ENCODE measurements at places on chromosomes 5 and 9.

- DNase-seq, result no peak
Observed at GRCh38 chr9:107155244-107155817, 127.7 kb upstream of the RAD23B start.

DNA sequence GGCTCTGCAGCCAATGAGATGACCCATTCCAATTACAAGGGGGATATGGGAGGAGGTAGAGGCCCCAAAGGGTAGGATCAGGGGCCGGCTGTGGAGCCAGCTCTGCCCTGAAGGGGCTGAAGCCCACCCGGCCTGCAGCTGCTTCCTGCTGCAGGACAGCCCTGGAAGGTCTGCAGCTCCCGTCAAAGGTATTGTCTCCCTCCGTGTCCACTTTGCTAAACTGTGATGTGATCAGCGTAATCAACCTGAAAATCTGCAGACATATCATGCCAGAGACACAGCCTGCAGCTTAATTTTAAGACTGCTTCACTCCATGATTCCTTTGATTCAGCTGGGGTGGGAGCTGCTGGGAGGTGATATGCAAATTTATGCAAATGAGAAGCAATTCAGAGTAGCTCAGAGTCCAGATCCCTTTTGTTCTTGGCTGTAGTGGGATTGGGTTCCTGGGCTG is 90.7 kb downstream of the GADD45G start:
- no peak for DNase-seq

GRCh38 chr9:27412963-27413362 is 111.1 kb upstream of the IFNK start:
- DNase-seq, result no peak

GRCh38 chr9:2638871-2639673 is 17.5 kb downstream of the VLDLR start:
- DNase-seq, result no peak

DNA sequence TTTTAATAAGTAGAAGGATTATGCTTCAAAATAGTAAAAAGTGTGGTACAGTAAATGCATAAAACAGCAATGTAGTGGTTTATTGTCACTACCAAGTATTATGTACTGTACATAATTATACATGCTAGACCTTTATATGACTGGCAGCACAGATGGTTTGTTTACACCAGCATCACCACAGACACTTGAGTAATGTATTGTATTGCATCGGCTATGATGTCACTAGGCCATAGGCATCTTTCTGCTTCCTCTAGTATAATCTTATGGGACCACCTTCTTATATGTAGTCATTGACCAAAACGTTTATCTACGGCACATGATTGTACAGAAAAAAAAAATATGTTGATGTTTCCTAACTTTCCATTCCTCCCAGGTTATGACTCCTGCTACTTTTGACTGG is 31.9 kb upstream of the SSBP2 start:
- DNase-seq, result no peak

DNA sequence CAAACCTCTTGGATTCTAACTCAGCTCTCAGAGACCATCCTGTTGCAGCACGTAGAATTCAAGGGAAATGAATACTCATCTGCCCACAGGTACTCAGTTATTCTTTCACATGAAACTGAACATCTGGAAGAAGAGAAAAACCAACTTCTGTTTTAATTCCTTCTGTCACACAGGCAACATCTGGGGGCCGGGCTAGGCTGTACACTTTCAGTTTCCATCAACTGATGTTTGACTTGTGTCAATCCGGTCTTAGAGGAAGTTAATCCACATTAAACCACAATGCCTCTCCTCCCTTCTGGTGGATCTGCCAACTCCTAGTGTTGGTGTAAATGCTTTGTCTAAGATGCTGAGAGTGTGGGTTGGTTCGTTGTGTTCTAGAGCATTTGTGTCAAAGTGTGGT is 17.6 kb downstream of the DMRT3 start:
- DNase-seq, result no peak

GRCh38 chr9:96877269-96877668 is 23.0 kb upstream of the ZNF782 start:
- DNase-seq, result no peak

GRCh38 chr5:16271851-16272250 is 92.3 kb upstream of the MARCHF11 start:
- no peak for DNase-seq

DNA sequence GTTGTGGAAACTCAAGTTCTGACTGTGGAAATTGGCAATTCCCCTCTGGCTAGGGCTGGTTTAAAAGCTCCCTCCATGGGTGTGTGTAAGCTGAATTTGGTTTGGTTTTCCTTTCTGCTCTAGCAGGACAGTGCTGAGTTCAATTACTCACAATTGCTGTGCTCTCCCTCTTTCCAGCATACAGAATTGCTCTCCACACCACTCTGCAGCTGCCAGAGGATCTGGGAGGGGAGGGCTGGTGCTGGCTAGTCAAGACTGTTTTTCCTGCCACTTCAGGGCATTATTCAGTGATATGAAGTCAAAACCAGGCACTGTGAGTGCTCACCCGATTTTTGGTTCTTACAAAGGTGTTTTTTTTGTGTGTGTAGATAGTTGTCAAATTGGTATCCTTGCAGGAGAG is 336.9 kb upstream of the SLC24A2 start:
- DNase-seq, result no peak

DNA sequence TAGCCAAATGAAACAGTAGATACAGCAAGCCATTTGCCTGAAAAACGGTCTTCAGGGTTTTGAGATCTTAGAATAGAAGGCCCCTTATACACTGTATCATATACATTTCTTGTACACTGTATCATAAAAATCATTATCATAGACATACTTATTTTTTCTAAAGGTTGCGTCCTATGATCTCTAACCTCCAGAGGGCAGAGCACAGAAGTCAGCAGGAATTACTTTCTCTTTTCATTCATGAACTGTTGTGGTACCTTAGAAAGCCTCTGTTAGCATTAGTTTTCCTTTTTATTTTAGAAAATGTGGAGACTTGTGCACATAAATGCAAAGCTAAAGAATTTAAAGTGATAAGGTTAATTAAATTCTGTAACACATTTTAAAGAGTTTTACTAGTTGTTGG is 115.4 kb downstream of the OXCT1 start:
- no peak for DNase-seq

- DNase-seq, result no peak
Observed at GRCh38 chr9:72816666-72817065, 136.2 kb downstream of the ALDH1A1 start.

GRCh38 chr5:103464835-103465484 is 97.6 kb downstream of the NUDT12 start:
- no peak for DNase-seq

GRCh38 chr5:124206540-124206939 is 539.9 kb downstream of the ZNF608 start:
- DNase-seq, result no peak

DNA sequence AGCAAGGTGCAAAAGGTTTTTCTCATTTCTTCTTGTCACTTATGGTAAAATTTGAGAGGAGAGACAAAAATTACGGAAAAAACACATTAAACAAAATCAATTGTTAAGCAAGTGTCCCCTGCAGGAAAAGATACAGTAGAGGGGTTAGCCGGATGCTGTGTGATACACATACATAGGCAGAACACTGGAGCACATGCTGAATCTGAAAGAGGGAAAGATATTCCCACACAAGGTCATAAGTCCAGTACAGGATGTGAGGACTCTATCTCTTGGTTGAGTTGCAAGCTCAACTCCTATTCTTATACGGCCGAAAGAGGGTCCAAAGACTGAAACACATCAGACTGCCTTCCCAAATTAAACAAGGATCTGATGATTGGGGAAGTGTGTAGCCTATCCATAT is 427.5 kb upstream of the NUDT12 start:
- DNase-seq, result no peak

- DNase-seq, result no peak
Observed at GRCh38 chr5:154603953-154604679, 126.1 kb upstream of the HAND1 start.

GRCh38 chr5:159820692-159821091 is 95.6 kb upstream of the ADRA1B start:
- no peak for DNase-seq

DNA sequence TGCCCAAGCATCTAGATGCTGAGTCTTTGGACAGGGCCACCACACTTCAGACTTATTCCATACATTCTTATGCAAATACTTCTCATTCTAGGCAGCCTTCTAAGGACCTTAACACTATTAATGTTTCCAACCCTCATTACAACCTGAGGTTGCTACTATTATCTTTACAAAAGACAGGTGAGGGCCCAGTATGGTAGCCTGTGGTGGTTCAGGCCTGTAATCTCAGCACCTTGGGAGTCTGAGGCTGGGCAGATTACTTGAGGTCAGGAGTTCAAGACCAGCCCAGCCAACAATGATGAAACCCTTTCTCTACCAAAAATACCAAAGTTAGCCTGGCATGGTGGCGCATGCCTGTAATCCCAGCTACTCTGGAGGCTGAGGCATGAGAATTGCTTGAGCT is 16.2 kb downstream of the ZFP62 start:
- no peak for DNase-seq

- no peak for DNase-seq
Observed at GRCh38 chr9:94005272-94005901, 50.2 kb upstream of the BARX1 start.

DNA sequence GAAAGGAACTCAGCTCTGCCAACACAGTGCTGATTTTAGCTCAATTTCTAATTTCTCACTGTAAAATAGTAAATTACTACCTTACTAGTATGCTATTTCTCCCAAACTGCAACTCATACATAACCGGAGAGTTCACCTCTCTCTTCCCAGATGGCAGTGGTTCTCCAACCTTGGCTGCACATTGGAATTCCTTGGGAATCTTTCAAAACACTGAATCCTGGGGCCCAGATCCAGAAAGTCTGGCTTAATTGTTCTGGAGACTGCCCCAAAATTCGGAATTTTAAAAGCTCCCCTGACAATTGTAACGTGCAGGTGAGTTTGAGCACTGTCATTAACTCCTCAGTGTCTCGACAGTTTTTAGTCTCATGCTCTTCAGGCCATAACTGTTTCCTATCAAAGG is 100.3 kb downstream of the SLC1A3 start:
- DNase-seq, result no peak

DNA sequence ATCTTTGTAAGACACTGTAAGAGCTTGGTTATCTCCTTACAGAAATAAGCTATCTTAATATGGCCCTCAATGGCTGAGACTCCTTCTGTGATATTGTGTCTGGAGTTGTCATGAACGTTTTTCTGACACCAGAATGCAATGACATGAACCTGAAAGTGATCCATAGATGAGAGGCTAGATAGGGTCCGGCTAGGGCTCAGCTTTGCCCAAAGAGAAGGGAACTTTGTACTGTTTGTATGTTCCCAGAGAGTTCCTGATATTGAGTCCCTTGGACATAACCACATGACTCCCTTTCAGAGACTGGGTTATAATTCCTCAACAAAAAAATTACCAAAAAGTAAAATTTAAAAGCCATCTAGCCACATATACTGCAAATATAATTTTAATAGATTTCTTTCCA is 575.8 kb upstream of the CLINT1 start:
- no peak for DNase-seq

GRCh38 chr5:151040211-151040747 is 19.9 kb downstream of the GPX3 start:
- no peak for DNase-seq

DNA sequence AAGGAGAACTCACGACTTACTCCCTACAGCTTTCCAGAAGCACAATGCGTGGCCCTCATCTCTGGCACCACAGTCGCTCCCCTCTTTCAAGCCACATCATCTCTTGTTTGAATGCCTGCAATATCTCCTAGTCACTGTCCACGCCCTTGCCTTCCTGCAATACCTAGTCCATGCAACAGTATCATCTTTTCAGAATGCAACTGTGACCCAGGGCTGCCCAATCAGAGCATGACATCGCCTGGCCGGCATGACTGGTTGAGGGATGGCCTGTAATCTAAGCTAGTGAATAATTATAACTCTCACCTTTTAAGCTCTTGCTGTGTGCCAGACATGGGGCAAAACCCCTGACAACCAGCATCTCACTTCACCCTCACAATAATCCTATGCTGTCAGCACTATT is 52.5 kb upstream of the CPEB4 start:
- DNase-seq, result no peak

DNA sequence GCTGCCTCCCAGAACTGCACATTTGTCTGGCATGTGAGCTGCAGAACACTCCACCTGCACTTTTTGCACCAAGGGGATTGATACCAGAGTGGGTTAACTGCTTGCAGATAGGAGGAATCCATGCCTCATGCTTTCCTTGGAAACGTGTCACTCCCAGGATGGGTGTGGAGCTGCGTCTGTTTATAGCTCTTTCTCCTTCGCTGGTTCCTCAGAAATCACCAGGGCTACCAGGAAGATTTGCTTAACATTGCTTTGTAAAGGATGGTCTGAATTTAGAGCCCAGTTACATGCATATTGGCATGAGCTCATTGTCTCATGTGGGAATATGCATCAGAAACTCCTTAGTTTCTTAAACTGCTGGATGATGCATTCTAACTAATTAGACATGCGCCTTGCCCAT is 234.6 kb downstream of the GADD45G start:
- DNase-seq, result no peak

- no peak for DNase-seq
Observed at GRCh38 chr5:102600964-102601363, 102.2 kb upstream of the SLCO6A1 start.

DNA sequence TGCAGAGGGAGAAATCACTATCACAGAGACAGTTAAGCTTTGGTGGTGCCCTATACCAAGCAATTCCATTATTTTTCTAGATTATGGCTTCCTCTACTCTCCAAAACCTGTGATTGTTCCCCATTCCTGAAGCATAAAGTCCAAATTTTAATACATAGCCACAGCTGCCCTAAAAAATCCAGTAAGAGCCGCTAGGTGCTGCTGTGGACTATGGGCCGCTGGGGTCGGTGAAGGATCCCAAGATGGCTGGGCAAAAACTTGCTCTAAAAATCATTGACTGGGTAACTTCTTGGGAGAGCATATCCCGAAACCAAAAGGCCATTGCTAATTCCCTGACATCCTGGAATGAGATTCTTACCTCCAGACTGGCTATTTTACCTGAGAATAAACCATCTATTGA is 245.3 kb downstream of the NFIB start:
- DNase-seq, result no peak

DNA sequence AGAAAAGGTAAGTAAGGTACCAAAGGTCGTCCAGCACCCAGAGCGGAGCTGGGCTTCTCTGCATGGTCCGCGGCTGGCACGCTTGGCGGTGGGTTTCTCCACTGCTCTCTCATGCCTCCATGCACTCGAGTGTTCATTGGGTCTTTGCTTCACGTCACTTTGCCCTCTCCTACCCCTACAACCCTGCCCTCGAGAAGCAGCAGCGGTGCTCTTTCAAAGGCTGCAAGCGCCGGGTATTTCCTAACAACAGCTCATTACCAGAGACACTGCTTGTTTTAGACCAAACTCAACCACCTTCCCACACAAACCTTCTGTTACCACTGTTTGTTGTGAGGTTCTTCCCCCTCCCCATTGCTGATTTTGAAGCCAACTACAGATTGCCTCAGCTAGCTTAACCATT is 21.5 kb upstream of the ZBTB34 start:
- no peak for DNase-seq

DNA sequence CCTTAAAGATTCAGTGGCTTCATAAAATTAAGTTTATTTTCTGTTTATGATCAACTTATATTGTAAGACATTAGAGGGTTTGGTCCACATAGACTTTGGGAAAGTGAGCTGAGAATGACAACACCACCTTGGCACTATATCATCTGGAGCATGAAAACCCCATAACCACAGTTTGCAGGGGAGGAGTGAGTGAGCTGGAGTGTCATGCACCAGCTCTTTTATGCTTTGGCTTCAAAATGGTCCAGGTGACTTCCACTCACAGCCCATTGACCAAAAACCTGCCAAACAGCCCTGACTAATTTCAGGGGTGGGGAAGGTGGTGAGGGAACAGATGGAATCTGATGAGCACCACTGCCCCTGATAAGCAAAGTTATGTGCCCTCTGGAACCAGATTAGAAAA is 295.8 kb downstream of the DMRTA1 start:
- DNase-seq, result no peak
